ENCODE measurements at places on chromosomes 7 and 10.
A peak's percentile ranks its signal among the peaks of the same experiment; 100 is the strongest.

DNA sequence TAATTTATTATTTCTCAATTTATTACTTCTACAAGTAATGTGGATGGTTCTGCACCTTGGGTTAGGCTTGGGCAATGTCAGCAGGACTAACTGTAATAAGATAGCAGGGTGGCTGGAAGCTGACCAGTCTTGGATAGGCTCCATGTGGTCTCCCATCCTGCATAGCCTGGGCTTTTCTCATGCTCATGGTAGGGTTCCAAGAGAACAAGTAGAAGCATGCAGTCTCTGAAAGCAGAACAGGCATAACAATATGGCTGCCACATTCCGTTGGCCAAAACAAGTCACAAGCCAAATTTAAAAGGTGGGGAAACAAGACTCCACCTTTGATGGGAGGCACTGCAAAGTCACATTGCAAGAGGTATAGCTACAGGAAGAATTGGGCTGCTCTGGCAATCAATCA, 98.6 kb upstream of the MDFIC start:
- no peak for DNase-seq

- no peak for DNase-seq
These were observed 223.2 kb downstream of the ELMO1 start for GRCh38 chr7:37225285-37225969.

- no peak for DNase-seq
These were observed 20.9 kb upstream of the FAM20C start for GRCh38 chr7:171364-171904.

- DNase-seq = no peak
These were observed 158.9 kb upstream of the FERD3L start for GRCh38 chr7:19304086-19304485.

DNA sequence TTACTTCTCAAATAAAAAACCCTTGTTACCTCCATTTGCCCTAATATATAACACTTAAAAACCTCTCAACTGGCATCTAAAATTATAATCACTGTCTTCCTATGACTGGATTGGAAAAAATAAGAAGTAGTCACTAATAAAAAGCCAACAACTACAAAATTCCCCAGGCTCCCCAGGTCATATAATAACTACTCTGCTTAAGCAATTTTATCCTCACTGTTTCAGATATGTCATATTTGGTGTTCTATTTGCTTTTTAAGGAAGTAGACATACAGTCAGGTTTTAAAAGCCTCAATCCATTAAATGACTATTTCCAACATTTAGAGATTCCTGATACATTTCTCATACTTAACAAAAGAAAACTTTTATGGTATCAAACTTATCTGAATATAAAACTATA, 2.4 kb downstream of the H2AZ2 start:
- no peak for DNase-seq

DNA sequence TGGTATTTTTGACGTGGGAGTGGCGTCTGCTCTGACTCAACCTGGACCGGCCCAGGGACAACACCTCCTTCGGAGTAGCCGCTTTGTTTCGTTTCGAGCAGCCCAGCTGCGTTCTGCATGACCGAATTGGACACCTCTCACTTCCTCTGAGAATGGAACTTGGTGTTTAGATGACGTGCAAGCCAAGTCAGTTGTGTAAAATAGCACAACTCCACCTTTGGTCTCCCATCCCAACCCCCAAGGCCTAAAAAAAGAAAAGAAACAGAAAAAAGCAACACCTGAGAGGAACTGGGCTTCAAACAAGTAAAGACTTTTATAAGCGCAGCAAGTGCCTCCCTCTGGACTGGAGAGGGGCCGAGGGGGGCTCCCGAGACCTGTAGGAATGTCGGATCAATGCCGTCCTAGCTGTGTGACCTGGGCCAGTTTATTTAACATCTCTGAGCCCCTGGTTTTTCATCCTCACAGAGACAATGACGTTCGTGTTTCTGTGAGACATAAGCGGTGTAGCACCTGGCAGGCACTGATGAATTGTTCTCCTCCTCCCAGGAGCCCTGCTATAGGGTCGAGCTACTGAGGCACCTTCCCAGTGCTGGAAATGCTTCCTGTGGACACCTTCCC, 52.0 kb upstream of the SMNDC1 start:
- peak; percentile 41 for DNase-seq

- no peak for DNase-seq
These were observed 90.0 kb downstream of the TFEC start for GRCh38 chr7:115940460-115941060.

DNA sequence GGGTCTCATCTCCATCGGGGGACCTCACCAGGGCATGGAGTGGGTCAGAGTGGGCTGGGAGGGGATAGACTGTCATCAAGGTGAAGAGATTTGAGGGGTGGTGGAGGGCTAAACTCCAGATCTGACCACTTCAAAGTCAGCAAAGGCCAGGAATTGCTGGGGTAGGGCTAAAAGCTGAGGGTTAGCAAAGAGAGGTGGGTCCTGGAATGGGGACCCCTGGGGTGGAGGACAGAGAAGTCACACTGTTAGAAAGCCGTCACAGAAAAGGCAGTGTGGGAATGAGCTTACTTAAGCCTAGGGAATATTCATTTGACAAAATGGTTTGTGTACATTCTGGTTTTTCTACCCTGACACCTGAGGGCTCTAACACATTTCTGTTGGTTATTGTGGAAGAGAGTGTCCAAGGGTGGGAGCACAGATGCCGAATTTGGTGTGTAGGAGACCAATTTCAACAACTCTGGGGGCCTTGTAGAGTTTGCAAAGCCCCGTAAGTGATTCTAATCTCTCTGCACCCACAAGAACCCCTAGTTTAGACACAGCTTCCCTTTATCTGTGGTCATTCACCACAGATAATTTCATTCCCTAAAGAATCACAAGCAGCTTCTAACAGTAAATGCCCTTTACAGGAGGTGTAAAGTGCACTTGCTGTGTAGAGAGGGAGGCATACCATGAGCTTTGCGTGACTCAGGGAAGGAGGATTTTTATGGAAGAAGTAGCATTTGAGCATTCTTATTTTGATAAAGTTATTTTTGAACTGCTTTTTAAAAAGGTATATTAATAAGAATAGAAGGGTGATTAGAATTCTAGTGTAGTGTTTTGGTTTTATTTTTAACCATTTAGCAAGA, 6.4 kb downstream of the FBH1 start:
- DNase-seq = no peak

DNA sequence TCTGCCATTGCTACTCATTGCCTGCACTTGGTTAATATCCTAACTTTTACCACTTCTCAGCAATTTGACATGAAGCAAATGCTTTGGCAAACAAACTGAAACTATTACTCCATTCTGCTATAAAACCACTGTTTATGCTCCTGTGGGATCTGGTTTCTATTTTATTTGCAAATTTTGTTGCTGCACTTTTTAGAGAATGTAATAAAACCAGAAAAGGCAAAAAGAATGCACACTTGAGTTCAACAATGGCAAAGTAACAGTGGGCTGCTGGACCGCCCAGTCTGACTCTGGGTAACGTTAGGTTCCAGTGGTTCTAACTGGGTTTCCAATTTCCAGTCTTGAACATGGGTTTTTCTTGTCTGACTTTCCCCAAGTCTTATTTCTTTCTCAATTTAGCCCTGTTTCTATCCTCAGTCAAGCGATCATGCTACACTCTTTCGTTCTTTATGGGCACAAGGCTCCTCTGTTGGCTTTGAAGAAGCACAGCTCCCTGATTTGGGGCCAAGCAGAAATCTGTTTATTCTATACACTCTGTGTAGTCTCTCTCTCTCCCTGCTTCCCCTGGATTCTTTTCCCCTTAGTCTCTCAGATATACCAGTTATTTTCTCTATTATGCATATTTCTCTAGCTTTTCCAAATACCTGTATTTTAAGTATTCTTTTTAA, 129.2 kb upstream of the FAM3C start:
- no peak for DNase-seq

DNA sequence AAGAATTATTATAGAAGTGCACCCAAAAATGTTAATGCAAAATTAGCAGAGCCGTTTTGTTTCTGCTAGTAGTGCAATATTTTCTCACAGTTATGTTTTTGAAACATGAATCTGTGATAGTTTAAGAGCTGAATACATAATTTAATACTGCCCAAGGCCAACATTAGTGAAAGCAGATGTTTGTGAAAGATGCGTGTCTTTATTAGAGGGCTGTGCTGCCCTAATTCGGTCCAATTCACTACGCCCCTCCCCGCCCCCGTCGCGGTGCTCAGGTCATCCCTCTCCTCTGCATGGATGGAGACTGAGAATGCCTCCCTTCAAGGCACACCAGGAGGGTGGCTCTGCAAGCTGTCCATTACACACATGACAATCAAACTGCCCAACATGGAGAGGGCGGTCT, 172.0 kb downstream of the TEX36 start:
- DNase-seq = no peak

GRCh38 chr10:43258562-43259212, 8.2 kb downstream of the RASGEF1A start:
- no peak for DNase-seq

DNA sequence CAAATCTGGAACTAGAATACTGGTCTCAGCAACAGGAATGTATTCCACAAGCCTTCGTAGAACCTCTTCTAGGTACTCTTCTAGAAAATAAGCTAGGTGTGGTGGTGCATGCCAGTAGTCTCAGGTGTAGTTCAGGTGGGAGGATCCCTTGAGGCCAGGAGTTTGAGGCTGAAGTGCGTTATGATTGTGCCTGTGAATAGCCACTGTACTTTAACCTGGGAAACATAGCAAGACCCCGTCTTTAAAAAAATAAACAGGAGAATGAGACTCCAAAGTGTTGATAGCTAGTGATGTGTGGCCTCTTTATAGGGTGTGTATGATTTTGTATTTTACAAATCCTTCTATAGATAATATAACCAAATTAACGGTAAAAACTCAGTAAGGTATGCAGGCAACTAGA, 1.5 kb upstream of the ZNF775 start:
- no peak for DNase-seq

DNA sequence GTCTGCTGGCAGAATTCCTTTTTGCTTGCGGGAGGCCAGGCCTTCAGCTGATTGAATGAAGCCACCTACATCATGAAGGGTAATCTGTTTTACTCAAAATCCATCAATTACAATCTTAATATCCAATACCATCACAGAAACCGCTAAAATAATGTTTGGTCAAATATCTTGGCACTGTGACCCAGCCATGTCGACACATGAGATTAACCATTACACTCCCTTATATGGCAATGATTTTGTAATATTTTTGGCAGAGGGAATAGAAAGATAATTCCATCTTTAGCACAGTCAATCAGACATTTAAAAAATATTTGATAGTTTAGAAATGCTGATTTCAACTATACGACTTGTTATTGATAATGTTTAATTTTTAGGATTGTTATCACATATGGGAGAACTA, 36.5 kb upstream of the SLC39A12 start:
- DNase-seq = no peak

DNA sequence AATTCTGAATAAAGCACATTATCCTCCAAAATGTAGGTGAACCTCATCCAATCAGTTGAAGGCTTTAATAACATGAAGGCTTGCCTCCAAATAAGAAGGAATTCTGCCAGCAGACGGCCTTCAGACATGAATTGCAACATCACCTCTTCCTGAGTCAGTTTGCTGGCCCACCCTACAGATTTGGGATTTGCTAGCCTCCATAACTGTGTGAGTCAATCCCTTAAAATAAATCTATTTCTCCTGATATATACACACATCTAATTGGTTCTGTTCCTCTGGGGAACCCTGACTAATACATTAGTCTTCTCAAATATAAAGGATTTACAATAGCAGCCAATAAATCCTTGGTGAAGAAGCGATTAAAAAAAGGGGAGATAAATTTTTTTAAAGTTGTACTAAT, 34.8 kb upstream of the OSBPL3 start:
- no peak for DNase-seq

GRCh38 chr7:2701832-2702593, 14.0 kb downstream of the AMZ1 start:
- no peak for DNase-seq

- DNase-seq = no peak
These were observed 53.0 kb upstream of the NFKB2 start for GRCh38 chr10:102342458-102342857.

- DNase-seq = no peak
These were observed 163.7 kb upstream of the CDC14C start for GRCh38 chr7:48760528-48761265.

DNA sequence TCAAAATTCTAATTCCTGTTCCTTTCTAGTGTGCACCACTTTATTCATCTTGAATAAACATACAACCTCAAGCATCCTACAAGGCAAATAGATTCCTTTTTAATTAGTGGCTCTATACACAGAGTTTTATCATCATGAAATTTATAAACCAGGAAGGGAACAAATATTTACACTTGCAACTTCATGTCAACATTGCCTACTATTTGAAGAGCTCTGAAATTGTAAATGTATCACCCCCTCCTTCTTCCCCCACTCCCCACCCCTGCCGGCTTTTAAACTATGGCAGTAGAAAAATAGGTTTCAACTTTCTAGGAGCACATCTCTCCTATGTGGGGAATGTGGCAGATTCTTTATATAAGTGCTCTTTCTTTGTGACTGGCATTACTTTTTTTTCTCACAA, 49.6 kb downstream of the KAT6B start:
- no peak for DNase-seq

DNA sequence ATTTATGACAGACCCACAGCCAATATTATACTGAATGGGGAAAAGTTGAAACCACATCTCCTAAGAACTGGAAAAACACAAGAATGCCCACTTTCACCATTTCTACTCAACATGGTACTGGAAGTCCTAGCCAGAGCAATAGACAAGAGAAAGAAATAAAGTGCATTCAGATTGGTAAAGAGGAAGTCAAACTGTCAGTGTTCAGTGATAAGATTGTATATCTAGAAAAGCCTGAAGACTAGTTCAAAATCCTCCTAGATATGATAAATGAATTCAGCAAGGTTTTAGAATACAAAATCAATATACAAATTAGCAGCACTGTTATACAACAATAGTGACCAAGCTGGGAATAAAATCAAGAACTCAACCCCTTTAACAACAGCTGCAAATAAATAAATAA, 6.9 kb upstream of the ZNF138 start:
- no peak for DNase-seq

GRCh38 chr7:84950836-84951235, 236.0 kb downstream of the SEMA3D start:
- DNase-seq = no peak

- no peak for DNase-seq
These were observed 84.1 kb upstream of the PRR15 start for GRCh38 chr7:29479301-29480200.

- no peak for DNase-seq
These were observed 47.2 kb downstream of the LRRC20 start for GRCh38 chr10:70335246-70335613.

GRCh38 chr7:99928188-99928587, 1.2 kb downstream of the GJC3 start:
- DNase-seq = no peak

DNA sequence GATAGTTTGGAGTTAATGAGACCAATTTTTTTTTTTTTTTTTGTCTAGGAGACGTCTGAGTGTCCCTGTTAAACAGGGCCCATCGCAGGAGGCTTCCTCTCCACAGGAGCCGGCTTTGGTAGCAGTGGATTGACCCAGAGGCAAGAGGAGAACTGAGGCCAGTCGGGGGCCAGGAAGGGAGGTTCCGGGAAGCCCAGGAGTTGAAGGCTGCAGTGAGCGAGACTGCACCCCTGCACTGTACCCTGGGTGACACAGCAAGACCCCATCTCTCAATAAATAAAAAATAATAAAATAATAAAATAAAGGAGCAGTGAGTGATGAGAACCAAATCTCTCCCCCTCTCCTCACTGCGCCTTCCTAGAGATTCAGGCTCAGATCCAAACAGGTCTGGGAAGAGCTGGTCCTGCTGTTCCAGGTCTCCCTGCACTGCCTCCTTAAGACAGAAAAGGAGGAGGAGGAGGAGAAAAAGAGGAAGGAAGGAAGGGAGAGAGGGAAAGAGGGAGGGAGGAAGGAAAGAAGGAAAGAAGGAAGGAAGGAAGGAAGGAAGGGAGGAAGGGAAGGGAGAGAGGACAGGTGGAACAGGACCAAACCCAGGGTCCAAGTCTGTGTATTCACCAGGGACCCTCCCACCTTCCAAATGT, 3.5 kb downstream of the MNX1 start:
- no peak for DNase-seq
